LNCaP clone FGC (cell line): ENCODE measurements at places on chromosomes 2 and 18.

- DNase-seq: no peak
Measured at GRCh38 chr18:69954719-69955480, 7.2 kb upstream of the CD226 start.

DNA sequence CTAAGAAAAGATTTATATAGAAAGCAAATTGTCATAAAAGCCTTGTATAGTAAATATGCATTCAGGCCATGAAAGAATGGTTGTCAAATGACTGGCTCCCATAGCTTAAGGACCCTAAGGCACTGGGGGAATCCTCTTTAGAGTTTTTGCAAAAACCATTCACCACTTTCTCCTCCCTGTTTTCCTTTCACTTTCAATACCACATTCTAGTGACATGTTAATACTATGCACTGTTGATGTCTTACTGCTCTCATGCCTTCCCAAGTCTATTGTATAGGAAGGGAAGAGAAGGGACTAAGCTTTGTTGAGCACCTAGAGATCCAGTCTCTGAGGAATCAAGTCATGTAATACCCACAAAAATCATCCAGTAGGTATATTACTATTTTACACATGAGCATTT, 383.0 kb upstream of the LRRTM1 start:
- no peak for DNase-seq

- no peak for DNase-seq
Measured at GRCh38 chr2:149223472-149224095, 106.8 kb upstream of the LYPD6 start.

- DNase-seq: no peak
Measured at GRCh38 chr2:232496501-232497270, 9.1 kb upstream of the ECEL1 start.

GRCh38 chr18:45653090-45653489, 37.8 kb downstream of the SLC14A2 start:
- no peak for DNase-seq

DNA sequence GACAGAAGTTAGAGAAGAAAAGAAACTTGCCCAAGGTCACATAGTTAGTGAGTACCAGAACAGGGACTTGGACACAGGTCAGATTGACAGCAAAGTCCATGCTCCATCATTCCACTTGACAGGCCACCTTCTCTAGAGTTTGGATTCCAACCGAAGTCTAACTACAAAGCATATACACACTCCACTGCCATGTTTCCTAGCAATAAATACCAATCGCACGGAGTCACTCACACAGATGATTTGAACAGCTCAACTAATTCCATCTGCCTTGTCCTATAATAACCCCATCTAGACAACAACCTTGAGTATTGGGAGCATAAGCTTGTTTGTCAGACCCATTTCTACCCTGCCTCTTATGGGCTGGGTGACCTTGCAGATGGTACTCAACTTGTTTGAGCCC, 334.6 kb upstream of the MGAT5 start:
- DNase-seq: no peak

DNA sequence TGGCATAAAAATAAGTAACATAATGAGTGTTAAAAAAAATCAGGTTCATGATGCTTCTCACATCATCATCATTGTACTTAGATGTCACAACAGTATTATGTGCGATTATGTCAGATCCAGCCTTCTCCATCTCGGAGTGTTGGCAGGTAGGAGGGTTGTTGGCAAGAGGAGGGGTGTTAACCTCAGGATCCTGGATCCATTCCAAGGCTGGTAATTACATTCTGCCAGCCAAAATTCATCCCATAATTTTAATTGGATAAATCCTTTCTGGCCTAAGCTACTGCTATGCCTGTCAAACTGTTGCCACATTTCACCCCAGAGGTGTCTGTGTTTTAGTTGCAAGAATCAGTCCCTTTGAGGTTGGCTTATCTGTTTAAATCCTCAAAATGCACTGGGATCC, 891 bp upstream of the FTCDNL1 start:
- DNase-seq: no peak

- no peak for DNase-seq
Measured at GRCh38 chr2:214592011-214592410, 181.2 kb downstream of the VWC2L start.

DNA sequence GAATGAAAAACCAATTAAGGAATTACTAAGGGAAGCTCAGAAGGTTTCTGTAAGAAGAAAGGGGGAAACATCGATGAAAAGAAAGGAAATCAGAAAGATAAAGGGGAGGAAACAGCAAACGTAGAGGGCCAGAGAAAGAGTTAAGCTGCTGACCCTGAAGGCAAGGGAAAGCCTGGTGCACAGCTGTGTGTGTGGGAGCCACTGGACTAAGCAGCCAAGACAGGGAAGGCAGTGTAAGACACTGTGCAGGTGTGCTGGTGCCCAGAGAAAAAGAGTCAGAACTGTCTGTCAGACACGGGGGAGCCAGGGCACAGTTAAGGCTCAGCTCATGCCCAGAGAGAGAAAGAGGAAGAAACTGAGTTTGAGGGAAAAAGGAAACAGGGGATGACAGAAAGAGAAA, 104.0 kb downstream of the HIBCH start:
- no peak for DNase-seq

GRCh38 chr2:240991378-240992263, 6.8 kb upstream of the SNED1 start:
- no peak for DNase-seq

DNA sequence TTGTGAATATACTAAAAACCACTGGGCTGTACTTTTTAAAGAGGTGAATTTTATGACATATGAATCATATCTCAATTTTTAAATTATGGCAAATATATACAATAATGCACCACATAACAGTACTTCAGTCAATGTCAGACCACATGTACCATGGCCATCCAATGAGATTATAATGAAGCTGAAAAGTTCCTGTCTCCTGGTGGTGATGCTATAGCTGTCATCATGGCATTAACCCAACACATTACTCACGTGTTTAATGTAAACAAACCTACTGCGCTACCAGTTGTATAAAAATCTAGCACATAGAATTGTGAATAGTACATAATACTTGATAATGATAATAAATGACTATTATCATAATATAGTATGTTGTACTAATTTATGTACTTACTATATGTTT, 77.6 kb upstream of the ID2 start:
- DNase-seq: no peak

- peak; percentile 7 for DNase-seq
Measured at GRCh38 chr2:10935953-10936942, 24.5 kb downstream of the KCNF1 start.
